T-cell (primary cell): ENCODE measurements at places on chromosomes 2 and 18.

DNA sequence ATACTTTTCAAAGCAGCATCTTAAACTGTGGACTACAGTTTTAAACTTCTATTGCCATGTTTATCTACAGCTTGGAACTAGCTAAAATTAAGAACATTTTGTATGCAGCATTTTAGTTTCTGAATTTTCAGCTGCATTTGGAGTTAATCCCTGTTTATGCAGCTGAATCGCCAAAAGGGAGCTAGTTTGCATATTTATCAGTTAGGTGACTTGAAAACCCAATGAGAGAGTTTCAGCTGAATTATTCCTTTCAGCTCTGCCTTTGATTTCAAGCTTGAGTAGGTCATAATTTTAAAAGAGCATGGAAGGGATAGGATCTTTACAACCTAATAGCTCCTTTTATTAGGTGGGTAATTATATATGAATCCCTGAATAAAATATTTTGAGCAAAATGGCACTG, 692.6 kb downstream of the MBD2 start:
- no peak for DNase-seq

DNA sequence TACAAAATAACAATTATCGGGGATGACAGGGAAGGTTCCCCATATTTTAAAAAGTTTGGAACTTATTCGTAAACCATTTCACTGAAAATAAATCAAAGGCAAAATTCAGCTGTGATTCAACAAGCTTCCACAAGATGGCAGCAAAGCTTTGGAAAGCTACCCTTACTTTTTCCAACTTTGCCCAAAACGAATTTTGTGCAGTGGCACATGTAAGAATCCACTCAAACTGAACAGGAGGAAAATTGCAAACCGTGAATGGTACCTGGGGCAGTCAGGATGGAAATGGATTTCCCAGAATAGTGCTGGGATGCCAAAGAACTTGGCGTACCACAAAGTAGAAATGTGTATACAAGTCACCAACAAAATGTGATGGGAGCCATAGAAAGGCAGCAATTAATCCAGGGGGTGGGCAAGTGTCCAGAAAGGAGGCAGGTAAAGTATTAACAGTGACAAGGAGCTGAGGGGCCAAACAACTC, 10.7 kb downstream of the RPL31 start:
- peak; percentile 35 for DNase-seq

DNA sequence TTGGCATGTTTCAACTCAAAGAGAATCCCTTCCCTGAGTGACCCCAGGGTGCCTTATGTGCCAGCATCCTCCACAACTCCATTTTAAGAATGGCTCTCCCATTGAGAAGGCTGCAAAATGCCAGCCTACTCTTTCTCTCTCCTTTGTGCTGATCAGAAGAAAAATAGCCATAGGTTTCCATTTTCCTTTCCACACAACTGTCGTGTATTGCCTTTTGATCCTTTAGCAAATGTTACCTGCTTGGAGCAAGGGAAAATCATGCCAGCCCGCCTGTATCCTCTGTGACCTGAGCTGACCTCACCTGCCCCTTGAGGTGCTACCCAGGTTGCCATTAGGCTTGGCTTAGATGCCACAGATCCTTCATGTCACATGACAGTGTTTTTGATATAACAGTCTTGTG, 38.8 kb downstream of the DPYSL5 start:
- no peak for DNase-seq

DNA sequence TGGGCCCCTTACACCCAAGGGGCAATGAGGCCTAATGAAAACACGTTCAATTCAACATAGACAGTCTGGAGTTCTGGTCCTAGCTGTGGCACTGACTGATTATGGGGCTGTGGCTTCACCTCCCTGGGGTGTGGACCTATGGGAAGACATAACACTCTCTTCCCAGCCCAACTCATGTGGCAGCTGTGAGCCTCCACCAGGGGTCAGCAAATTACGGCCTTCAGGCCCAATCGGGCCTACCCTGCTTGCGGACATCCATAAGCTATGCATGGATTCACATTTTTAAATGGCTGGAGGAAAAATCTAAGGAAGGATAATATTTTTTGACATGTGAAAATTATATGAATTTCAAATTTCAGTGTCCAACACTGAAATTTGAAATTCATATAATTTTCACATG, 101.3 kb downstream of the LOXHD1 start:
- DNase-seq, result no peak

DNA sequence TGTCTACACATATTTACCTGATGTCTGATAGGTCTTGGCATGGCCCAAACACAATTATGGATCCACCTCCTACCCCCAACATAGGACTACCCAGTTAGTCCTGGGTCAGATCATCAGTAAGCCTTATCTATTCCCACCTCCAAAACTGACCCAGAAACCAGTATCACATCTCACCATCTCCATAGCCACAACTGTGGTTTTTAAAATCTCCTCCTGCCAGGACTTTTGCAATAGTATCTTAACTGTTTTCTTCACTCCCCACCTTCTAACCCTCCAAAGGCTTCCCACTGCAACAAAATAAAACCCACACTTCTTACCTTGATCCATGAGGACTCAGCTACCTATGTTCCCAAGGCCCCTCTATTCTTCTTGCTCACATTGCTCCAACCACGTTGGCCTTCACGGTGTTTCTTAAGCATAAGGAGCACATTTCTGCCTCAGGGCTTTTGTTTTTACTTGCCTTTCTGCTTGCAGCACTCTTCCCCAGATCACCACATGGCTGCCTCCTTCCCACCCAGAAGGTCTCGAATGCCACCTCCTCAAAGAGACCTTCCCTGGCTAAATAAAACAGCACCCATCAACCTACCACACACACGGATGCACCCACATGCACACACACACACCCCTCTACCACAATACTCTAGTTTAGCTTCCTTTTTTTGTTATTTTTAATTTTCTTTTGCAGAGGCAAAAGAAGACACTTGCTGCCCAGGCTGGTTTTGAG, 125.9 kb upstream of the SLC1A4 start:
- DNase-seq, result no peak
